Stimulated activated CD4-positive, alpha-beta T cell treated with anti-CD3 and anti-CD28 coated beads, TNF-alpha, amount 100 ng/mL, for 1 hour (primary cell): ENCODE measurements at places on chromosomes 3 and 15.

DNA sequence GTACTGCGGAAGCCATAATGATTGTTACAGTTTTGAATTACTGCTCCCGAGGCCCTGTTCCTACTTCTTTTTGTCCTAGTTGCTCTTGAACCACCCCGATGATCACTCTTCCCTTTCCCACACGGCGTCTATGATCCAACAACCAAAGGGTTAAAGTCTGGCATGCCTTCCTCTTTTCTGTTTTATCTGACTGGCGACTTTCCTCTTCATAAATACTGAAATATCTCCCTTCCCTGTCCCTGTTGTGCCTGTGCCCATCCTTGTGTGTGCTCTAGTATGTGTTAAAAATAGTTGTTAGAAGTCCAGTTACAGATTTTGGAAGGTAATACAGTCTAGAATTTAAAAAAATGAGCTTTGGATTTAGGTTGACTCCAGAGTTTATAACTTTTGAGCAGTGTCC is 83.6 kb downstream of the AKAP13 start:
- DNase-seq, result no peak

DNA sequence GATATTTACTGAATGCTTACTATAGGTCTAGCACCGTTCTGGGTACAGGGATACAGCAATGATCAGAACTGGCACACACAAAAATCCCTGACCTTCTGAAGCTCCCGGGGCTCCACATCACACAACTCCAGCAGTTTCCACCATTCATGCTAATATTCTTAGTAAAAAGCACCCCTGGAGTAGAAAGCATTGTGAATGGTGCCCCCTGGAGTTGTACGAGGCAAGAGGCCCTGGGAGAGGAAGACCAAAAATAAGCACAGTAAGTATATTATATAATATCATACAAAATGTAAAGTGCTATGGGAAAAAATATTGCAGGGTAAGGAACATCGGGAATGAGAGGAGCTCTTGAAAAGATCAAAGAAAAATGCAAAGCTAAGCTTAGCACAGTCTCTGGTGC is 790 bp upstream of the SRGAP3 start:
- no peak for DNase-seq

GRCh38 chr3:70426071-70426470 is 113.6 kb upstream of the MDFIC2 start:
- no peak for DNase-seq

- DNase-seq, result no peak
Measured at GRCh38 chr3:27607370-27607769, 114.8 kb downstream of the EOMES start.

DNA sequence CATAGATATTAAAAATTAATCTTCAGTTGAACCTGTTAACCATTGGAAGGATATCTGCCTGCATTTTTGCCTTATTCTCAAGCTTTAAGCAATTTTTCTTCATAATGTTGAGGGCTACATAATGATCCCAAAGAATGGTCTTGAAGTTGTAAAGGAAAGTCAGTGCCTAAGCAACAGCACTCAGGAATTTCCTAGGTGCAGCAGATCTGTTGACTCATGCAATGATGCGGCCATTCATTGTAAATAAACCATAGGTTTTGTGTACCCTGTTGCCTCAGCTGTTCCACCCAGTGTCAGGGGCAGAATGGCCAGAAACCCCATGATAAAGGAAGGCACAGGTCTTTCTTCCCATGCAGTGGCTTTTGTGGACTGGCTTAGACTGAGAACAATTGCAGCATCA is 78.4 kb upstream of the TRIM42 start:
- DNase-seq, result no peak

- no peak for DNase-seq
Measured at GRCh38 chr3:47348411-47349154, 32.2 kb upstream of the PTPN23 start.

GRCh38 chr3:99286266-99286845 is 352.0 kb upstream of the COL8A1 start:
- DNase-seq, result no peak

DNA sequence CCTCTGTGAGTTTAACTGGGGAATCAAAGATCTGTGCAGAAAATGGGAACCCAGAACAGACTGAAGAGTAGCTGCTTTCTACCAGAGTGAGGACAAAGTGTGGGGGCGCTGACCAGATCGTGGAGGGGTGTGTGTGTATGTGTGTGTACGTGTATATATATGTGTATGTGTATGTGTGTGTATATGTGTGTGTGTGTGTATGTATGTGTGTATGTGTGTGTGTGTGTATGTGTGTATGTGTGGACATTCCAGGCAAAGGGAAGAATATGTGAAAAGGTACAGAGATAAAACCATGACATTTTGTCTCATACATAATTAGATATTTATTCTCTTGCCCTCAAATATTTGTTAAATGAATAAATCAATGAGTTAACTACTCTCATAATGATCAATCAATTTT is 54.9 kb upstream of the DPPA4 start:
- DNase-seq, result no peak

GRCh38 chr15:69815793-69816192 is 281.9 kb downstream of the TLE3 start:
- DNase-seq, result no peak

DNA sequence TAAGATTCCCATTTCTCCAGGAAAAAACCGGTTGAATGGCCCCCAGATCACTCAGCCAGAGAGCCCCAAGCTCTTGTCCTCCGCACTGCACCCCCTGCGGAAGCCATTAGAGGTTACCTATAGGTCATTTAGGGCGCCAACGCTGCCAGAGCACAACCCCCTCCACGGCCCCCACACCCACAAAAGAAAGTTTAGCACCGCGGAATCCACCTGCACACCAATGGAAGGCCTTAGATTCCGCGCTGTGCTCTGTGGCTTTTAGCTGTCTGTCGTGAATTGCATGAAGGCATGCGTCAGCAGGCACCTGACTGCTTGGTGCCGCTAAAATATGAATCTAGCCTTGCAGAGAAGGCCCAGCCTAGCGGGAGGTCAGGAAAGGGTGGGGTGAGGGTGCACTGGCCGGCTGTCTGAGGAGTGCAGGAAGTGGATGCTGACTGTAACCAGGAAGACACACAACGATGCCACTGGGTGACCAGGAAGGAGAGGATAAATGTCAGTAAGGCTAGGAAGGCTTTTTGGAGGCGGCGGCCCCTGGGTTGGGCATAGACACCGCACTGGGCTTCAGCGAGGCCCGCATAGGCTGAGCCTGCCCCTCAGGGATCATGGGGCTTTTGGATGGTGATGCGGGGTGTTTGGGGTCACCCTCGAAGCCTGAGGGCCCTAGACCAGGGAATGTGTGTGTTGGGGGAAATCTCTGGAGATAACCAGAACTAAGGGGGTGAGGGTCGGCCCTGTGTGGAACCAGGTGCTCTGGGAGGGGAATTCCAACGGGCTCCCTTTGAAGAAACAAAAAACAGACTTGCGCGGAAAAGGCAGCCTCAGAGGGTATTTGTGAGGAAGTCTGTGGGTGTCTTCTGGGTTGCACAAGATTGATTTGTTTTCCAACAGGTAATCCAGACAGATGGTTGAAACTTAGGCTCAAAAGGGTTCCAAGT is 976 bp upstream of the NUP210 start:
- peak; percentile 52 for DNase-seq
